GM12892 (cell line): ENCODE measurements at places on chromosomes 1 and 21.

DNA sequence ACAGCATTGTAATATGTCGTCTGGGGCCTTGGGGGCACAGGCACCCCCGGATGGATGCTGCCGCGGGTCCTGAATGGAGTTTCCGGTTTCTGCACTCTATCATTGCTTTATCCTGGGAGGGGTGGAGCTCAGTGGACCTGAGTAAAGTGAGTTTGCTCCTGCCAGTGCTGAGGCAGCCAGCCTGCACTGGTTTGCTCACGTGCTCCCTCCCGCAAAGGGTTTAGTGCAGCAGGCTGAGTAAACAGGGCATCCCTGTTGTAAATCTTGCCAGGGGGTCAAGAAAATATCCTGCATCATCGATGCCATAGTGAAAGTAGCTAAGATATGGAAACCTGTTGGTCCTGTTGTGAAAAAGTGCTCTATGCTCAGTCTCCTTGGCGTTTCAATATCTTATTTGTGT, 85.6 kb upstream of the BRINP3 start:
- DNase-seq = no peak

DNA sequence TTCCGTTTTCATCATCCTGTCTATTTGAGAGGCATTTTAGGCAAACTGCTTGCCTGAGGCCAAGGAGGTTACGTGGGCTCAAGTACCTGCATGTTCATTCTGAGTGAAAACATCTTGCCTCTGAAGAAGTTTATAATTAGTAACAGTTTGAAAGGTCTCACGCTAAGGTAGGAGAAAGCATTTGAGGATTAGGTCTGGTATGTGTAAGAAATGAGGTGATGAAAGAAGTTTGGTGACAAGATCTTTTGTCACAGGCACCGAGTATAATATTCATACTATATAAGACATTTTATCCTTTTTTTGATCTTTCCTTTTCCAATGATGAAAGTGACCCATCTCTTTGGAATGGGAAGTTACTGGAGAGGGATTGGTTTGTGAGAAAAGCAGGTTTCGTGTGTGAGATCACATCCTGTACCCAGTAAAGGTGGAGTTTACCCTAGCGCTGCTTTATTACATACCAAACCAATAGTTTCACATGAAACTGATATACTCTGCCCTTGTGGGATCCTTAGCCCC, 98.7 kb upstream of the PDC start:
- DNase-seq = no peak

DNA sequence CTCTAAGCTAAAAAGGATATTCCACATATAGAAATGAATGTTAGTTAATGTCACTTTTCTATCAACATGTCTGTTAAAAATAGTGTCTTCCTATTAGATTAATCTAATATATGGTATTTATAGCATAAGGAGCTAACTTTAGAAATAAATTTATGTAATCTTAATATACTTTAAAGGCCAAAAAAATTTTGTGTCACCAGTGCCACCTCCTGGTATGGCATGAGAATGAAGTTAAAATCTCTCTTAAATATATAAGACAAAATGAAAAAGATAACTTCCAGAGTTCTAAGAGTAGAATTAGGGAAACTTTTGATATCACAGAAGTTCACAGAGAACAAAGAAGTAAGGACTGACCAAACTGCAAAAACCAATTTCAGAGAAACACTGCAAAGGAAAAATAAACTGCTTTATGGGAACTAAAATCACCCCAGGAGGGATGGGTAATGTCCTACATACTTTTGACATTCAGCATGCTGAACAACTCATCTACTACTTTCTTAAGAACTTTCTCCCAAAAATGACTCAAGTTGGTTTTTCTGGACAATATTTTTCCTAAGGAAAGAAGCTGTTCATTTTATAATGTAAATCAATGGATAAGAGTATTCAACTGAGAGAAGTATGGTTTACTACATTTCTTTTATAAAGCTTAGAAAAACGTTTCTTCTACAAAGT, 82.8 kb downstream of the TRIM33 start:
- no peak for DNase-seq

DNA sequence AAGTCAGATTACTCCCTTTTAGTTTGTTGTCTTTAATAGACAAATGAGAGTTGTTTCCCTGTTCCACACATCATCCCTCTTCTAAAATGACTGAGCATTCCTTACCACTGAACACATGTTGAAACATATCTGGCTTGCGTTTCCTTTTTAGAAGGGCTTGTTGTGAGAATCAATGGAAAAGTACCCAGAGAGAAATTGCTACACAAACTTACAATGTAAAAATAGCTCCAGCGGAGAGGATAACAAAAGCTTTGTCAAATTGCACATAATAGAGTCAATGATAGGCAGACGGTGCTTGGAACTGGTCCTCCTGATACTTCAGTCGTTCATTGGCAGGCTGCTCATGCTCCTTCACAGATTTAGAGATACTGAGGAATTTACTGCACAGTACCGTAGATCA, 123.9 kb downstream of the CYYR1 start:
- no peak for DNase-seq

DNA sequence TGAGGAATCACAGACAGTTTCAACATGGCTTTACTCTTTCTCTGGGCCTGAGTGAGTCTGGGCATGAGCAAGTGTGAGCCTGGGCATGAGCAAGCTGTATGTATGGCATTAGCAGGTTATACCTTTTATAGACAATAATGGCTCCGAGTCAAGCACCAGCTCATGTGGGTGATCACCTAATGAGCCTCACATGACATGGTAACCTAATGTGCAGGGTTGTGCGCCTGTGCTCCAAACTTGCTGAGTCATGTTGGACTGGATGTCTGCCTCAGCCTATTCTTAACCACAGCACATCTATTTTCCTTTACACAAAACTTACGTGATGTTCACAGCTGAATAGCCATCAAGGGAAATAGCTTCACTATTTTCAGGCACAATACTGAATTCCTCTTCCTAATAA, 236.2 kb upstream of the NRIP1 start:
- DNase-seq = no peak

DNA sequence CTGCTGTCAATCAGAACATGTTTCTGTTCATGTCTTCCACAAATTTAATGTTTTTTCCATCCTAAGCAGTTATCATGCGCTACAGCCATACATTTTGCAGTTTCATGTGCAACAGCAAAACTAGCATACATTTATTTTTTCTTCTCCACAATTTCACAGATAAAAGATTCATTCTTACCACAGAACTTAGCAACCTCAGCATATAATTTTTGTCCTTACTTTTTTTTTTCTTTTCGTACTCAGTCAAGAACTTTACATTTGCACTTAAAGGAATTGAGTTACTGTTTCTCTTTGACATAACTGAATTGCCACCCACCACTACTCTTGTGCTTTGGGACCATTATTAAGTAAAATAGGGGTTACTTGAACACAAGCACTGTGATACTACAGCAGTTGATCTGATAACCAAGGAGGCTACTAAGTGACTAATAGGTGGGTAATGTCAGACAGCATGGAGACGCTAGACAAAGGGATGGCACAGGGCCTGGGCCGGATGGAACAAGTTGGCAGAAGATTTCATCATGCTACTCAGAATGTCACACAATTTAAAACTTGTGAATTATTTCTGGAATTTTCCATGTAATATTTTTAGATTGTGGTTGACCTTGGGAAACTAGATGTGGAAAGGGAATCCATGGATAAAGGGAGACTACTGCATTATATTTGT, 50.2 kb upstream of the LHX8 start:
- DNase-seq = no peak
